Stomach (tissue), 19 donors: ENCODE measurements at places on chromosomes 16 and 17.

DNA sequence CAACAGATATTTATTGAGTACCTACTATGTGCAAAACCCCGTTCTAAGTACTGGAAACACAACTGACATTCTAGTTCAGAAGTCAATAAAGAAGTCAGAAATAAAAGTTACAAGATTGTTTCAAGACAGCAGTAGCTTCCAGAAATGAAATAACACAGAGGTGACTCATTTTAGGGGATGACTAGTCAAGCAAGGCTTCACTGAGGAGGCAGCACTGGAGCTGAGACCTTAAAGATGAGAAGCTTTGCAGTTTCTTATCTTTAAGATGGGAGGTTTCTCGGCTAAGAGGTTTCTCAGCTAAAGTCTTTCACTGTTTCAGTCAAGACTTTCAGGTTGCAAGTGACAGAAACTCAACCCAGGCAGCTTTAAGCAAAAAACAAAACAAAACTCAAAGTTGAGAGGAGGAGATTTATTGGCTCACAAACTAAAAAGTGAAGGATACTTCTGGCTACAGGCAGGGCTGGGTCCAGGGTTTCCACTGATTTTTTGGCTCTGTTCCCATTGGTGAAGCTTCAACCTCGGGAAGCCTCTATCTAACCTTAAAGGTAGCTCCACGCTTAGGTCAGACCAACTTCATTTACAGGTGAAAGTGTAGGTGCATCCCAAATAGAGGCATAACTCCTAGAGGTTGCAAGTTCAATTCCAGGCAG, 7.4 kb upstream of the MMP2 start:
- no peak overlapping the region for H3K4me3 ChIP-seq
- H3K4me1 ChIP-seq, result no peaks in the 10 kb centered on the region
- H3K27ac ChIP-seq, result no peak overlapping the region
- H3K36me3 ChIP-seq, result no peaks in the 10 kb centered on the region
- no peaks in the 10 kb centered on the region for H3K27me3 ChIP-seq

DNA sequence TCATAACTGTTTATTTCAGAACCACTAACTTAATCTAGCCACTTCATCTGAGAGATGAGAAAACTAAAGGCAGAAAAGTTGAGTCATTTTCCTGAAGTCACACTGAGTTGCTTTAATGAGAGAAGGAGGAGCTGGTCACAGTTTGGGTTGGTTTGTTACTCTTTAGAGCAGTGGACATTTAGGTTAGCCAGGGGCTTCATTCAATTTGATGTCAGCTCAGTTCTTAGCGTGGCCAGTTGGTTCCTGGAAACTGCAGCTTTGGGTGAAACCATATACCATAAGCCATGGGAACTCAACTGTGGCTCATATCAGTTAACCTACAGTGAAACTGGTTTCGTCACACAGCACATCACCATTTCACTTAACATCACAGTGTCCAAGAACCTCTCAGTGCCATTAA, 59.2 kb upstream of the ADORA2B start:
- H3K4me3 ChIP-seq, result no peak overlapping the region
- no peak overlapping the region for H3K27ac ChIP-seq
- H3K36me3 ChIP-seq, result no peaks in the 10 kb centered on the region
- no peaks in the 10 kb centered on the region for H3K27me3 ChIP-seq

DNA sequence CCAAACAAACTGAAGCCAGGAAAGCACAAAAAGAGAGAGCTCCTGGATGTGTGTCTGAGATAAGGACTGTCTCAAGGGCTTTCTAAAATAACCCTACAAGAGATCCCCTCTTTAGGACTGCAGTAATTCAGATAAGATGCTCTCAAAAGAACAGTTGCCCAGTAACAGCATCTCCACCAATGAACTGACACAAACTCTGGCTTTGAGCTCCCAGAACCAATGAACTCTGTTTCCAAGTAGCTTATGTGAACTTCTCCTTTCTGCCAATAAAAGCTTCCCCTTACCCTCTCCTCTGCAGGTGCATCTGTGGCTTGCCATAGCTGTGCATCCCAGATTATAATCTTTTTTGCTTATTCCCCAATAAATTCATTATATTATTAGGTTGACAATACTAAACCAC, 421.5 kb downstream of the SLC39A11 start:
- H3K27me3 ChIP-seq, result no peaks in the 10 kb centered on the region
- H3K4me1 ChIP-seq, result peaks cover 13% of the 10 kb centered on the region
- no peak overlapping the region for H3K4me3 ChIP-seq

DNA sequence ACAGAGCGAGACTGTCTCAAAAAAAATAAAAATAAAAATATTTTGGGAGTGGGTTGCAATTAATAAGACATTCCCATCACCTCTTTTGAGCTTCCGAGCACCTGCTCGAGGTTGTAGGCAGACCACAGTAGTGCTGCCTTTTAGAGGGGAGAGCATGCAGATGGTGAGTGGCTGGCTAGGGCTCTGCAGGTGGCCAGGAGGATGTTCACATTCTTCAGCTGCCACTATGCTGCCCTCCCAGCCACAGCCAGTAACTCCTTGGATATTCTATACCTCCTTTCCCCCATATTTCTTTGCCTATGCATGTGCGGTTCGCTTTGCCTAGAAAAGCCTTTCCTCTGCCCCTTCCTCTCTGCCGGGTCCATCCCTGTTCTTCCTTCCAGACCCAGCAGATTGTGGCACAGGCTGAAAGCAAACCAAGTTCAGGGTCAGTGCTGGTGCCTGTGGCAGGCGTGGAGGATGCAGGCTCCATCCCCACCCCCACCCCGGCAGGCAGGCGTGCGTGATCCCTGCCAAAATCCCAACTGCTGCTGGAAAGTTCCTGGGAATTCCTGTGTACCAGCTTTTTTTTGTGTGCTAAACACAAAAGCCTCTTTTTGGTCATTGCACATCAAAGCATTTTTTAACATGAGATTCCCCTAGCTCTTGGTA, 33.8 kb upstream of the CMIP start:
- H3K36me3 ChIP-seq, result no peaks in the 10 kb centered on the region
- peaks cover under 1% of the 10 kb centered on the region for H3K4me1 ChIP-seq
- peak; percentile 30 for DNase-seq

DNA sequence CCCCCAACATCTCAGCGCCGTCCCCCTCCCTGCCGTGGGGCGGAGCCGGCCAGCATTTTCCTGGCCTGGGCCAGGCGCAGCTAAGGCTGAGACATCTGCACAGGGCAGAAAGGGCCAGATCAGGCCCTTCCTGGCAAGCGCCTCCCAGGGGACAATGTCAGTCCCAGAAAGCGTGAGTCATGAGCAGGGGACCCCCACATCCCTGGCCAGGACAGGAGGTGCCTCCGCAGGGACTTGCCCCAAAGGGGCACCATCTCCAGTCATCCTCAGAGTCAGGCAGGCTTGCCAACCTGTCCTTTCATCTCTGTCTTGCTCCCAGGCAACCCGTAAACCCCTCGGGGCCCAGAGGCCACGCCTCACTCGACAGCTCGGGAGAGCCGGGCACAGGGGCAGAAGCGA, 43.2 kb downstream of the SOCS1 start:
- H3K4me3 ChIP-seq, result no peak overlapping the region
- H3K4me1 ChIP-seq, result no peaks in the 10 kb centered on the region
- no peak overlapping the region for H3K27ac ChIP-seq
- H3K27me3 ChIP-seq, result peaks cover 3% of the 10 kb centered on the region
- no peak for DNase-seq

GRCh38 chr17:18122990-18123753, 14.6 kb downstream of the MYO15A start:
- H3K36me3 ChIP-seq, result no peaks in the 10 kb centered on the region
- no peak overlapping the region for H3K27ac ChIP-seq
- DNase-seq, result no peak

GRCh38 chr16:60991886-60992285, 1044.4 kb downstream of the CDH8 start:
- H3K4me3 ChIP-seq, result no peak overlapping the region
- H3K4me1 ChIP-seq, result no peaks in the 10 kb centered on the region
- no peak overlapping the region for H3K27ac ChIP-seq
- no peaks in the 10 kb centered on the region for H3K36me3 ChIP-seq

DNA sequence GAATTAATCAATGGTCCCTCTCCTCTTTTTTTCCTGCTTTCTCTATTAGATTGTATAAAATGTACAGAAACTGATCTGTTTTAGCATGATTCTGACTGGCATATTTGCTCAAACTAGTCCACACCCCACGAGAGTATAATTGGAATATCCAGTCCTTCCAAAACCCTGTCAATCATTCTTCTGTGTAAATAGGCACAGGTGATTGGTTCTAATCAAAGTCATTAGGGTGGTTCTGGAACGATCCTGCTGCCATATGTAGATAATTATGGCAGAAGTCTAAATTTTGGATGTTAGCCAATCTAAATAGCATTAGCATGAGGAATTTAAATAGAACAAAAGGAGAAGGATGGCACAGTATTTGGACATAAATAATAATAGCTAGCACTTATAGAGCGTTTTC, 165.7 kb downstream of the SHISA6 start:
- DNase-seq, result no peak
- H3K4me1 ChIP-seq, result no peaks in the 10 kb centered on the region
- no peaks in the 10 kb centered on the region for H3K27me3 ChIP-seq
- no peak overlapping the region for H3K27ac ChIP-seq
- no peak overlapping the region for H3K4me3 ChIP-seq
- no peaks in the 10 kb centered on the region for H3K36me3 ChIP-seq

- H3K27ac ChIP-seq, result no peak overlapping the region
- no peaks in the 10 kb centered on the region for H3K4me1 ChIP-seq
- no peak overlapping the region for H3K4me3 ChIP-seq
These were observed 643.0 kb upstream of the RBFOX1 start for GRCh38 chr16:6689643-6690042.

- H3K36me3 ChIP-seq, result no peaks in the 10 kb centered on the region
- no peaks in the 10 kb centered on the region for H3K27me3 ChIP-seq
- DNase-seq, result no peak
- no peaks in the 10 kb centered on the region for H3K4me1 ChIP-seq
- no peak overlapping the region for H3K4me3 ChIP-seq
These were observed 32.6 kb downstream of the CNTNAP4 start for GRCh38 chr16:76309639-76310335.

DNA sequence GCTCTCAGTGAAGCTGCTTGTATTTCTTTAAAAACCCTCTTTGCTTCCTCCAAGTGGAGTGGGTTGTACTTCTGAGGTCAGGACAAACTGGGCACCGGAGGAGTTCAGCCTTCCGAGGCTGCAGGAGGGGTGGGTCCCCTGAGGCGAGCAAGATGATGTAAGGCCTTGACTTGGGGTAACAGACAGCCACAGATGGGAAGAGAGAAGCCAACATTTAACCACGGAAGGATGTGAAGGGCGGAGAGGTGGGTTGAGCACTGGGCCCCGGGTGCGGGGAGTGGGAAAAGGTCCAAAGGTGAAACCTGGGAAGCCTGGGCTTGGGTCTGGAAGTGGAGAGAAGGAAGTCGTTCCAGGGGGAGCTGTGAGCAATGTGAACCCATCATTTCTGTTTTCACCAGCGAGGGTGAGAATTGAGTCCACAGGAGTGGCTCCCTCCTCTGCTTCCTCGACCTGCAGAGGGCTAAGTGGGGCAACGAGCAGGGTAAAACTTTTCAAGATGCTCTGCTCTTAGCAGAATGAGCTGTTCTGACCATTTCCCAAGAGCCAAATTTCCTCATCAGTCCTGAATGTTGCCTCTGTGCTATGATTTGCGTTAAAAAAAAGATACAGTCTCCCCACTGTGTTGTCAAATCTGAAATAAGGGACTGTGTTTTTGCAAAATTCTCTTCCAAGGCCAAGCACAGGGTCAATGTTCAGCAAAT, 137.7 kb upstream of the CRHR1 start:
- no peak for DNase-seq
- no peak overlapping the region for H3K4me3 ChIP-seq
- no peaks in the 10 kb centered on the region for H3K4me1 ChIP-seq
- H3K36me3 ChIP-seq, result no peaks in the 10 kb centered on the region
- peaks cover 22% of the 10 kb centered on the region for H3K27me3 ChIP-seq

DNA sequence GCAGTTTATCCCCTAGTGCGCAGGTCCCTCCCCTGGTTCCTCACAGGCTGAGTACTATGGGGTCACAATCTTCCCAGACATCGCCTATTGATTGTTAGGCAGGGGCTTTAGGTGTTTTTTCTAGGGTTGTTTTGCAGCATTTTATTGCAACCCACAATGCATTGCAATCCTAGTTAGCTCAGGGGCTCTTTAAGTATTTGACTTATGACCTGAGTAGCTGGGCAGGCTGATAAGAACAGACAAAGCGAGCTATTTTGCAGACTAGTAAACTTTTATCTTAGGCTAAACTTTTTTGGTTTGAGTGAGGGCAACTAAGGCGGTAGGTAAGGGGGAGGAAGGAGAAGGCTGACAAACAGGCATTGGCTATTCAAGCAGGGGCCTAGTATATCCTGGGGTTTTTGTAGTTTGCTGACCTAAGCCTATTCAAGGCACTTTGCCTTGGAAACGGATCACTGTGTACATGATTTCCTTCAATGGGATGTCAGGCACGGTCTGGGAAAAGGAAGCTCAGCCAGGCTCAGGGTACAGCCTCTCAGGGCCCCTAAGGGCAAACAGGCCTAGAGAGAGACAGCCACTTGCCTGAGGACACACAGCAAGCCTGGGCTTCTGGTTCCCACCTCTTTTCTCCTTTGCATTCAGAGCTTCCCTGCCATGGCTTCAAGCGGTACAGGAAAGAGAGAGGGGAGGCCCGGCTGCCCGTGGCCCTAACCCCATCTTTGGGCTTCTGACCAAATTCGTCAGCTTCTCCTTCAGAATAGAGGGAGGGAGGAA, 6.4 kb downstream of the DRC7 start:
- H3K4me3 ChIP-seq, result no peak overlapping the region
- no peaks in the 10 kb centered on the region for H3K36me3 ChIP-seq
- no peak overlapping the region for H3K27ac ChIP-seq

DNA sequence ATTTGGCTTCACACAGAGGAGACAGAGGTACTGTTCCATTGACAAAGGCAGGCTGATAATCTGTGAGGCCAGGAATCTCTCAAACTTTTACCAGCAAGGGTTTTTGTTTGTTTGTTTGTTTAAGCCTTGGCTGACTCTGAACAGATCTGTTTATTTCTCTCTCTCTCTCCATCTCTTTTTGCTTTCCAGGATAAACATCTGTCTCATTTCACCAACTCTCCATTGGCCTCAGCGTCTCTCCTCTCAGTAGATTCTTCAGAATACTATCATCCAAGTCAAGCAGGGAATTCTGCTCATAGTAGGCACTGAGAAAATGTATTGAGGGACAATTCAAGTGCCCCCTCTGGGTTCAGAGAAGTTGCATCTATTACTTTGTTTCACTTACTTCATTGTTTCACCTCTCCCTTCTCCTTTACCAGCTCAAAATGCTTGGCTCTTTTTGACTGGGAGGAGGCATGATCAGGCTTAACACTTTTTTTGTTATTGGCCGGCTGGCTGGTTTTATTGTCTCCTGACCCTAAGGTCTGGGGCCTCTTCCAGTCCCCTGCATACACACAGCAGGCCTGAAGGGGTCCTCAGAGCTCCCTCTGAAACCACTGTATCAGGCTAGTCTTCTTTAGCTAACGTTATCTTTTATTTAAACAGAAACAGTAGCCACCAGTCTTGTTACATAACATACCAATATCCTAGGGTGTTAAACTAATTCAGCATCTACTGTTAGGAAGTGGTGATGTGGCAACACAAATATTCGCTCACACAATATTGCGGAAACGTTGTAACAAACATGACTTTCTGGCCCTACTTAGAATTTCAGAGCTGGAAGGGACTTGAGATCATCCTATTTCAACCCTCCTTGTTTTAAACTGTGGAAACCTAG, 2.0 kb upstream of the YPEL2 start:
- DNase-seq, result peak; percentile 66
- H3K4me1 ChIP-seq, result peaks cover 59% of the 10 kb centered on the region
- no peak overlapping the region for H3K4me3 ChIP-seq
- peak overlapping the region; percentile 98 for H3K27ac ChIP-seq
- H3K27me3 ChIP-seq, result no peaks in the 10 kb centered on the region

GRCh38 chr17:44971776-44972483, 3.8 kb upstream of the C1QL1 start:
- DNase-seq, result no peak
- peaks cover 43% of the 10 kb centered on the region for H3K4me1 ChIP-seq
